ENCODE measurements at places on chromosomes 2 and 18. TPM values are rescaled to one million over a fixed set of nuclear protein-coding genes. Genes with fewer than 3 reads are reported as not detected.

The UGT1A7 gene
- not detected for total RNA-seq

The ZNF521 gene
- 12.7 TPM for total RNA-seq

The EML6 gene
- total RNA-seq, result 2.5 TPM

GRCh38 chr2:22273853-22274252 is 1111.1 kb upstream of the KLHL29 start:
- H3K36me3 ChIP-seq, result no peaks in the 10 kb centered on the region
- no peaks in the 10 kb centered on the region for H3K4me1 ChIP-seq
- no peak overlapping the region for H3K4me3 ChIP-seq
- DNase-seq, result no peak

DNA sequence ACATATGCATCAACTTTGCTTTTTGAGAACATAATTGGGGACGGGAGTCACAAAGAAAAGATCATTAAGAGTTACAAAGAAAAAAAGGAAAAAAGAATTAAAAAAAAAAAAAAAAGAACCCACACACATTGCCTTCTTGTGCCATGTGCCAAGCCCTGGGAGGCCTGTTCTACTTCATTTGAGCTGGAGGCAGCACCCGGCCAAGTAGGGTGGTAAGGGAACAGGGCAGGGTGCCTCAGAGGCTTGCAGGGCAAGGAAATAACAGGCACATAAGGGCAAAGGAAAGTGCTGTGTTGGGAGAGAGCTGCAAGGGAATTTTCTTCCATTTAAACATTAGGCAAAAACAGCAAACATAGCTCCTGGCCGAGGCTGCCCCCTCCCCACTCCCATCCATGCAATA is 418.0 kb downstream of the TMEM182 start:
- no peak for DNase-seq
- H3K4me3 ChIP-seq, result no peak overlapping the region
- no peaks in the 10 kb centered on the region for H3K36me3 ChIP-seq
- H3K27ac ChIP-seq, result no peak overlapping the region
- no peaks in the 10 kb centered on the region for H3K4me1 ChIP-seq
- H3K27me3 ChIP-seq, result no peaks in the 10 kb centered on the region

DNA sequence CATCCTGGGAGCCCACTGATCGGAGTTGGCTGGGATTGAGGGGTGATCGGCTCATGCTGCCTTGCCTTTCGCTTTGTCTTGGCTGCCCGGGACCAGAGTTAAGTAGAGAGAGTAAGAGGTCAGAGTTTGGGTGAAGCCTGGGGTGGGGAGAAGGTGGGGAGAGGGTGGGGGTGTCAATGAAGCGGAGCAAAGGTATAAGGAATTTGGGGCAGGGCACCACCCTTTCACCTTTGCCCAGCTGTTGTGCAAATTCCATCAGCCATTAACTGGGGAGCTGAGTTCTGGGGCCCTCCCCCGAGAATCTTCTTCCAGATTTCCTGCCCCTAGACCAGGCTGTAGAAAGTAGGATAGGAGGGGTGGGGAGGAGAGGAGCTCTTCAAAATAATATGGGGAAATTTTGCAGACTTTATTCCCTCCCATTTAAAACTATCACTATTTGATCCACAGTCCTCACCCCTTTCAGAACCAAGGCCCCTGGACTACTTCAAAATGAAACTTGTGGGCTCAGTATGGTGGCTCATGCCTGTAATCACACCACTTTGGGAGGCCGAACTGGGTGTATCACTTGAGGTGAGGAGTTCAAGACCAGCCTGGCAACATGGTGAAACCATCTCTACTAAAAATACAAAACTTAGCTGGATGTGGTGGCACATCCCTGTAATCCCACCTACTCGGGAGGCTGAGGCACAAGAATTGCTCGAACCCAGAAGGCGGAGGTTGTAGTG is at the start of gene SLC23A3:
SLC23A3 (minus strand) TSS at position 100 of the 725 bp plus-strand sequence; CDS start at position 55, 45 bp downstream.
- peaks cover 34% of the 10 kb centered on the region for H3K36me3 ChIP-seq
- DNase-seq, result no peak
- no peak within 1 kb of the TSS for H3K27ac ChIP-seq
- peaks cover 22% of the 10 kb centered on the region for H3K4me1 ChIP-seq

GRCh38 chr2:62424899-62425298 is 81.1 kb downstream of the TMEM17 start:
- no peaks in the 10 kb centered on the region for H3K4me1 ChIP-seq
- no peaks in the 10 kb centered on the region for H3K27me3 ChIP-seq
- no peak overlapping the region for H3K27ac ChIP-seq
- H3K36me3 ChIP-seq, result no peaks in the 10 kb centered on the region
- H3K4me3 ChIP-seq, result no peak overlapping the region

- no peaks in the 10 kb centered on the region for H3K36me3 ChIP-seq
- no peak for DNase-seq
- H3K4me3 ChIP-seq, result no peak overlapping the region
Observed at GRCh38 chr2:159262904-159263303, 23.6 kb downstream of the WDSUB1 start.

DNA sequence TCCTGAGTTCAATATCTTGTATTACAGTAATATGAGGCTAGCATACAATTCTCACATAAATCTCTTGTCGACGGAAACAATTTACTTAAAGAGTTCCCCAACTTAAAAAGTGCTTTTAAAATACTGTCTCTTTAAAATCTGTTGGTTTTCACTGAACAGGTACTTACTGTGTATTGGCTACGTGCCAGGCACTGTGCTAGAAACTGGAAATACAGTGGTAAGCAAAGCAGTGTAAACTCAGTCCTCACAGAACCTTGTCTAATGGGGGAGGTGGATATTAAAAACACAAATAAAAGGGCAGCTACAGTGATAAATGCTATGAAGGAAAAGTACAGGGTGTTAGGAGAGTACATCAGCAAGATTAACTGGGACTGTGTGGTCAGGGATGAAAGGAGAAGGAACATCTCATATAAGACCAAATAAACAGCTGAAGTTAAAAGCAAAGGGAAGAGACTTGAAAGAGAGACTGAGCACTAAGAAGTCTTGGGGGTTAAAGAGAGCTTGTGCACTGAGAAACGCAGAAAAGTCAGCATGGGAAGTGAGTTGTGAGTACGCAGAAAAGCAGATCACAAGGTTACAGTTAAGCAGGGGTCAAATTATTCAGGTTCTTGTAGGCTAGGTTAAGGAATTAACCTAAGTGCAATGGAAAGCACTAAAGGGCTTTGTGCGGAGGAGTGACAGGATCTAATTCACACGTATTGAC is 52.5 kb downstream of the USP40 start:
- H3K27me3 ChIP-seq, result no peaks in the 10 kb centered on the region
- no peak for DNase-seq
- no peak overlapping the region for H3K4me3 ChIP-seq
- H3K36me3 ChIP-seq, result peaks cover 14% of the 10 kb centered on the region
- no peaks in the 10 kb centered on the region for H3K4me1 ChIP-seq

- DNase-seq, result no peak
- H3K27ac ChIP-seq, result no peak overlapping the region
- H3K4me1 ChIP-seq, result peaks cover 7% of the 10 kb centered on the region
Observed at GRCh38 chr18:35387152-35387571, 10.0 kb upstream of the ZNF396 start.

DNA sequence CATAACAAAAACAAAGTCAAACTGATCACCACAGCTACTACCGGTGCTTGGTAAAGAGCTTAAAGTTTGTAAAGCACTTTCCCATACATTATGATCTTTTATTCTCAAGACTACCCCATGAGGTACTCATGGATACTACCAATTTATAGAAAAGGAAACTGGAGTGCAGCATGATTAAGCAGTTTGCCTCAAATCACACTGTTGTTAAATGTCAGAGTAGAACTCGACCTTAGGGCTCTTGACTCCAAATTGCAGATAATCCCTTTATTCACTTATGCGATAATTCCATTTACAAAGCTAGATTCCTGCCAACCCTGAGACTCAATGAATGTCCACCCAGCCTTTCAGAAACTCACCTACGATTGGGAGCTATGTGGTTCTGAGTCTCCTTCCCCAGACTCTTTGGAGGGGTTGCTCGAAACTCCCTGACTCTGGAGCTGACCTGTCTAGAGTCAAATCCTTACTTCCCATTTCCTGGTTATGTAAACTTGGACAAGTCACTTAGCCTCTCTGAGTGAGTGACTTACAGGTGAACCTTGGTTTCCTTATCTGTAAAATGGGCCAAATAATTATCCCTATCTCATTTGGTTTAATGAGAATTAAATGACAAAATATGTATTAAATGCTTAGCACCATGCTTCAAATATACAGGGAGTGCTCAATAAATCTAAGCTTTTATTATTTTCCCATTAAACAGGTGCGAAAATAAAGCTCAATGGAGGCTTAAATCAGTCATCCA is 47.4 kb downstream of the PSD4 start:
- H3K36me3 ChIP-seq, result no peaks in the 10 kb centered on the region
- peaks cover 44% of the 10 kb centered on the region for H3K4me1 ChIP-seq
- H3K27me3 ChIP-seq, result no peaks in the 10 kb centered on the region

DNA sequence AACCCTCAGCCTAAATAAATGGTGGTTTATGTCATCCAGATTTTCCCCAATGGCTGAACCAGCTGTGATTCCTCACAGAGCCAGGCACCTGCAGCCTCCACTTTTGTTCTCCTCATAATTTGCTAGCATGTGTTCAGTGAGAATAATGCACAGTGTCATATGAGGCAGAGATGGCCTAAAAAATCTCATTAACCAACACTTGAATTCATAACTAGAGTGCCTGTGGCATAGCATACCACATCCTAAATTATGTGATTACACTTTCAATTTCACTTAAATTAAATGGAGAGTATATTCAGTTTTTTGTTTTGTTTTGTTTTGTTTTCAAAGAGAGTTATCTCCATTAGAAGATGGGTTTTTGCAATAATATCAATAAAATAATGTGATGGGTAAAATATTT is 488.0 kb downstream of the CBLN2 start:
- no peak for DNase-seq
- no peaks in the 10 kb centered on the region for H3K36me3 ChIP-seq
- no peak overlapping the region for H3K4me3 ChIP-seq

Measured in lower lobe of right lung (tissue), 2 donors.